ENCODE measurements at places on chromosomes 12 and 14.

DNA sequence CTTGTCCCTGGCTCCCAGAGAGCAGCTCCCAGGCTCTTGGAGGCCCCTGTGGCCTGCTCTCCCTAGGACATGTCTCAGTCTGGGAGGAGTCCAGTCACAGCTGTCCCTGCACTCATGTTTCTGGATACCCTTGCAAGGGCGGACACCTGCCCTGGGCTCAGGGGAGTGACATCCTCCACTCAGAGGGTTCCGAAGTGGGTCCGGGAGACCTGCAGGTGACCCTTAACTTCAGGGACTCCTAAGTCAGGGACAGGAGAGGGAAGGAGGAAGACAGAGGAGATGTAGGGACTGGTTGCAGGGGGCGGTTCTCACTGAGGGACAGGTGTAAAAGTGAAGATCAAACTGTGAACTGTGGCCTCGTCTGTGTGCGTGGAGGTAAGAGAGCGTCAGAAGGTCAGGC lies 37.6 kb downstream of the CACNA2D4 start:
- no peak for DNase-seq

GRCh38 chr12:106234449-106234848 lies 13.4 kb downstream of the CKAP4 start:
- peak; percentile 43 for DNase-seq

- no peak for DNase-seq
These were observed 311.0 kb downstream of the NOVA1 start for GRCh38 chr14:26286913-26287205.

DNA sequence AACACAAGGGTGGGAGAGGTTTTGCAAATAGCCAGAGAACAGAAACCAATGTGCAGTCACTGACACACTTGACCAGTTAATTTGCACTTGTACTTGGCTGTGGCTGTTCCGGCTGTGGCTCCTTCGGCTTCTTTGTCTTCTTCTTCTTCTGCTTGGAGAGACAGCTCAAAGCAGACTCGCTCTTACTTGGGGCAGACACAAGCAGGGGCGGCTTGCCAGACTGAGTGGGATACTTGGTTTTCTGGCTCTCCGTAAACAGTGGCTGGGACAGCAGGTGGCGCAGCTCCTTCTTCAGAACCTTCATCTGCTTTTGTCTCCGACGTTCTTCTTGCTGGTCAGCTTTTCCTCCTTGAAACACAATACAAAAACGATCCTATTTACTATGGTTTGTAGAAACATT lies 25.0 kb downstream of the OTUB2 start:
- no peak for DNase-seq

GRCh38 chr12:117516034-117516433 lies 154.6 kb upstream of the NOS1 start:
- DNase-seq, result no peak

DNA sequence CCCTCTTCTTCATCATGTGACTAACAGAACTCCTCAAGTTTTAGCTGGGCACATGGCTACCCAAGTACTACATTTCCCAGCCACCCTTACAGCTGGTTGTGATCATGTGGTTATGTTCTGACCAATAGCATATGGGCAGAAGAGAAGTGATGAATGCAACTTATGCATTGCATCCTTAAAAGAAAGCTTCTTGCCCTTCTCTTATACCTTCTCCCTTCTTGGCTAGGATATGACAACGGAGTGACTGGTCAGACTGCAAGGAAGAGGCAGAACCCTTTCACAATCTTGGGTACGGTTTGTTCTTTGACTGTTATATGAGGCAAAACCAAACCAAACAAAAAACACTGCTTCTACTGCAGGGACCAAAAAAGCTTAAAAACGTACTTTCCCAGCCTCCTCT lies 66.5 kb upstream of the MAX start:
- peak; percentile 15 for DNase-seq

GRCh38 chr12:31234955-31235867 lies 90.7 kb downstream of the SINHCAF start:
- DNase-seq, result peak; percentile 38

- no peak for DNase-seq
These were observed 771.3 kb upstream of the TBX3 start for GRCh38 chr12:115455268-115455681.

DNA sequence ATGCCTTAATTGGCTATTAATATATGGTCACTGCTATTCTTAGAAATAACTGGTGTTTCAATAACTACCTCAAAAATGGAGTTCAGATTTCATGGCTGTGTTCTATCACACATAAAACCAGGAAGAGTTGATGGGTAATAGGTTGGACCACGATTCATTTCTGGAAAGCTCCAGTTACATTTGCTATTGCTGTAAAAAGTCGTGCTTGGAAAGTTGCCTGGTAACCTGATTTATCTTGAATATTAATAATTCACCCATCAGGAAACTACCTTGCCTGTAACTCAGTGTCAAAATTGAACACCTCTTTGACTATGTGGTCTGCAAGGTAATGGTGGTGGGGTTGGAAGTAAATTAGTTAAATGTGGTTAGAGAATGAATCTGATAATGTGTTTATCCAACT lies 104.7 kb upstream of the IFNG-AS1 start:
- no peak for DNase-seq

DNA sequence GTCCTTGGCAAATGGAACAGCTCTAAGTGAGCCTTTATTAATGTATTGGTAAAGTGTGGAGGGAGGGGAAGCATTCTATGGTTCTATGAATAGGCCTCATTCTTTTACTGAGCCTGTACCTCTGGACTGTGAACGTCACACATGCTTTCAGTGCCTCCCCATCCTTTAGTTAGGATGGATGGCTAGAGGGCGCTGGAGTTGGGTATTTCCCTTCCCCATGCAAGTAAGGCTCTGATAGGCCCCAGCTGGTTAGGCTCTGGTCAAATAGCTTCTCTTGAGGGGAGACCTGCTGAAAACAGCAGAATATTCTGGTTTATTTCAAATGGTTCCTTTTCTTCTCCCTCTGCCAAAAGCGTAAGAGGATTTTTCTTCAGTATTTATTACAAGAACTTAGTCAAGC lies 860.9 kb upstream of the MDGA2 start:
- DNase-seq, result no peak

DNA sequence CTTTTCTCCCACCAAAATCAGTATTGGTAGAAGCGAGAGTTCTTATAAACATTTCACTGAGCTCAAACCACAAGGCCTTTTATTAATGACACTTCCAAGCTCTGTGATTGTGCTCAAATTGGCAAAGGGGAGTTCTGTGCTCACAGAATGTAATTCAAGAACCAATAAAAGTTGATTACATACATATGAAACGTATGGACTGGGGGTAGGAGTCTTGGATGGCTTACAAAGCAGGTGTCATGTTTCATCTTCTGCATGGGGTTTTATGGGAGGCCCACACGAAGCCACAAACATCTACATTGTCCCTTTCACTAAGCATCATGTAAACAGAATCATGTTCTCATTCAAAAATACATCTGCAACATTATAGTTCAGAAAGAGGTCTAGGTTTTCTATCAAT lies 828.3 kb downstream of the VRK1 start:
- DNase-seq, result no peak

Measured in HFFc6 (cell line).